ENCODE measurements at places on chromosomes 4 and X. TPM values are rescaled to one million over a fixed set of nuclear protein-coding genes. Genes with fewer than 3 reads are reported as not detected.
A peak's percentile ranks its signal among the peaks of the same experiment; 100 is the strongest.

- no peak for DNase-seq
Measured at GRCh38 chrX:38036466-38036865, 30.1 kb downstream of the SYTL5 start.

DNA sequence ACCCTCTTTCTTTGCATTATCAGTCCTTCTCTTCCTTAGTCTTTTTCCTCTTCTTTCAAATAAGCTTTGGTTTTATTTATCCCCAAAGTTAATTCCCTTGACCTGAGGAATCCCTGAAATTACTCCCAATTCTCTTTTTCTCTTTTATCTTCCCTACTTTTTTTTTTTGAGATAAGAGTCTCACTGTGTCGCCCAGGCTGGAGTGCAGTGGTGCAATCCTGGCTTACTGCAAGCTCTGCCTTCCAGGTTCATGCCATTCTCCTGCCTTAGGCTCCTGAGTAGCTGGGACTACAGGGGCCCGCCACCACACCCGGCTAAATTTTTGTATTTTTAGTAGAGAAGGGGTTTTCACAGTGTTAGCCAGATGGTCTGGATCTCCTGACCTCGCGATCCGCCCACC is 17.8 kb downstream of the CAMK2D start:
- no peak for DNase-seq

GRCh38 chr4:150582873-150583286 is 929 bp downstream of the MAB21L2 start:
- no peak for DNase-seq

- no peak for DNase-seq
Measured at GRCh38 chr4:32477518-32477917, 1757.3 kb downstream of the PCDH7 start.

- DNase-seq = no peak
Measured at GRCh38 chrX:17705211-17705610, 32.1 kb upstream of the SCML1 start.

- DNase-seq = no peak
Measured at GRCh38 chr4:158813113-158813512, 44.3 kb downstream of the FNIP2 start.

DNA sequence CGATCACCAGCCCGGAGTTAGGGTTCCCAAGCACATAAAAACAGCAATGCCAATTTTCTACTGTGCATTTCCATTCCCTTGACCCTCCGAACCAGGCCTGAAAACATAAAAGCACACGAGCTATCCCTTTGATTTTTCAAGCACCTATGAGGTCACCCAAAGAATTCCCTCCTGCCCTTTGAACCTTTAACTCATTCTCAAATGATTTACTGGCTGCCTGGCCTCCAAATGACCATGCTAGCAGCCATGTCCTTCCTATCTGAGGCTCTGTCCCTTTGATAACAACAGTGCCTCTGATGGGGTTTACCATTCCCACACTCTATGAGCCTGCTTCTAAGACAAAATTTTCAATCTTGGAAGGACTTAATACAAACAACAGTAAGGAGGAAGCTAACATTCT is 15.2 kb downstream of the SHROOM4 start:
- DNase-seq = no peak

GRCh38 chrX:133185938-133186337 is 32.2 kb downstream of the TFDP3 start:
- no peak for DNase-seq

DNA sequence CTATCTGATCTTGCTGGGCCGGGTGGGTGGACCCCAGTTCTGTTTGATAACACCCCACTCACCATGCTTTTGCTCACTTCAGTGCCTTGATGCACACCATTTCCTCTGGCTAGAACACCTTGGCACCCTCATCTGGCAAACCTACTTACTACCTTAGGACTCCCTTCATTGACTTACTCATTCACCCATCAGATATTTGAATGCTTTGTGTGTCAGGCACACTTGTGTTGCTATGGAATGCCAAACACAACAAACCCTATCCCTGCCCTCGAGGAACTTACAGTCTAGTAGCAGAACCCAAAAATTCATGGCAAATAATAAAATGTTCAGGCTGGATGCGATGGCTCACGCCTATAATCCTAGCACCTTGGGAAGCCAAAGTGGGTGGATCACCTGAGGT is 13.9 kb downstream of the CCNG2 start:
- no peak for DNase-seq

- DNase-seq = no peak
Measured at GRCh38 chrX:70313503-70313902, 23.6 kb downstream of the KIF4A start.

GRCh38 chrX:131985526-131986049 is 37.5 kb upstream of the STK26 start:
- DNase-seq = no peak

- DNase-seq = no peak
Measured at GRCh38 chr4:10643600-10644425, 40.8 kb downstream of the CLNK start.

GRCh38 chr4:165609653-165610052 is 230.8 kb downstream of the CPE start:
- no peak for DNase-seq

DNA sequence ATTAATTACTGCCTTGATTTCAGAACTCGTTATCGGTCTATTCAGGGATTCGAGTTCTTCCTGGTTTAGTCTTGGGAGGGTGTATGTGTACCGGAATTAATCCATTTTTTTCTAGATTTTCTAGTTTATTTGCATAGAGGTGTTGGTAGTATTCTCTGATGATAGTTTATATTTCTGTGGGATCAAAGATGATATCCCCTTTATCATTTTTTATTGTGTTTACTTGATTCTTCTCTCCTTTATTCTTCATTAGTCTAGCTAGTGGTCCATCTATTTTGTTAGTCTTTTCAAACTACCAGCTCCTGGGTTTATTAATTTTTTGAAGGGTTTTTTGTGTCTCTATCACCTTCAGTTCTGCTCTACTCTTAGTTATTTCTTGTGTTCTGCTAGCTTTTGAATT is 32.1 kb downstream of the CDX4 start:
- DNase-seq = no peak

DNA sequence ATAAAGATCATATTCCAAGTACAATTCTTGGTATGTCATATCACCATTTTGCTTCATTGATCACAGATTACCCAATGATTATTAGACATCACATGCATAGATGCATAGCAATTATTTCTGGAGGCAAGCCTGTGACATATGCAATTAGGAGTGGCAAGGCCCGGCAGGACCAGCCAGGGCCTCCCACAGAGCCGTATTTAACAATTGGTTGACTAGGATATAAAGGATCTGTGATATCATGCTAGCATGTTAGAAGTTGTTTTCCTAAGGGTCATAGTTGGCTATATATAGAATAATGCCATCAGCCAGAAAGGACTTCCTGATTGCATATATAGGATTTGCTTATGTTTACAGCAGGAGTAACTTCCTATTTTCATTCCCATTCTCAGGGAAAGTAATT is 103.5 kb upstream of the OTUD4 start:
- no peak for DNase-seq

GRCh38 chrX:53421772-53422085 is 725 bp downstream of the SMC1A start:
- no peak for DNase-seq

DNA sequence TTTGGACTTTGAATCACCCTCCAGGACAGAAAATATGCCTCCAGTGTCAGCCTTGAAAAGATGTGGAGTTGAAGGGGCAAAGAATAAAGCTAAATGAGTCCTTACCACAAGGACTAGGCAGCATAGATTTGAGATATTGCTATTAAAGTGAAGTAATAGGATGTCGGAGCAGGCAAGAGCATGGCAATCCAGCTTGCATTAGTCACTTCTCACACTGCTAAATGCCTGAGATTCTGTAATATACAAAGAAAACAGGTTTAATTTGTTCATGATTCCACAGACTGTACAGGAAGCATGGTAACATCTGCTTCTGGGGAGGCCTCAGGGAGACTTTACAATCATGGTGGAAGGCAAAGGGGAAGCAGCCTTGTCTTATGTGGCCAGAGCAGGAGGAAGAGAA is 109.8 kb upstream of the PCDH7 start:
- DNase-seq = no peak

- DNase-seq = no peak
Measured at GRCh38 chr4:177699365-177700213, 257.4 kb upstream of the AGA start.

- DNase-seq = no peak
Measured at GRCh38 chrX:51456246-51456645, 40.1 kb downstream of the NUDT11 start.

DNA sequence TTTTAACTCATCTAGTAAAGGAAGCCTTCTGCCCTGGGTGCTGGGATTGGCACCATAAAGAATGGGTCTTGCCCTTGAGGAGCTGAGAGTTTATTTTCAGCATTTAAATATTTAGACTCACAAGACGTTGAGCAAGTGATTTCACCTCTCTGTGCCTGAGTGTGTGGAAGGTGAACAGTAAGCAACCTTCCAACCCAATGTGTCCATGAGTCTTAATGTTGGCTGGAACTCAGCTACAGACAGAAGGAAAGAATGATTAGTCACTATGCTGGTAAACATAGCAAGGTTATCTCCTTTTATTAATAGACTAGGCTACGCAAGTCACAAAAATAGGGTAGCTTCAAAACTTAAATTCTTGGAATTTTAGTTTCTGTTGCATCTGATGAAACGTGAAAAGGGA is 277.4 kb upstream of the GATB start:
- DNase-seq = no peak

- DNase-seq = no peak
Measured at GRCh38 chrX:100208076-100208475, 202.0 kb downstream of the PCDH19 start.

GRCh38 chr4:96833831-96834230 is 993.9 kb downstream of the PDHA2 start:
- DNase-seq = no peak

GRCh38 chrX:39808471-39808917 is 289.3 kb downstream of the BCOR start:
- DNase-seq = no peak

GRCh38 chr4:83112231-83112630 is 2.3 kb downstream of the PLAC8 start:
- no peak for DNase-seq

DNA sequence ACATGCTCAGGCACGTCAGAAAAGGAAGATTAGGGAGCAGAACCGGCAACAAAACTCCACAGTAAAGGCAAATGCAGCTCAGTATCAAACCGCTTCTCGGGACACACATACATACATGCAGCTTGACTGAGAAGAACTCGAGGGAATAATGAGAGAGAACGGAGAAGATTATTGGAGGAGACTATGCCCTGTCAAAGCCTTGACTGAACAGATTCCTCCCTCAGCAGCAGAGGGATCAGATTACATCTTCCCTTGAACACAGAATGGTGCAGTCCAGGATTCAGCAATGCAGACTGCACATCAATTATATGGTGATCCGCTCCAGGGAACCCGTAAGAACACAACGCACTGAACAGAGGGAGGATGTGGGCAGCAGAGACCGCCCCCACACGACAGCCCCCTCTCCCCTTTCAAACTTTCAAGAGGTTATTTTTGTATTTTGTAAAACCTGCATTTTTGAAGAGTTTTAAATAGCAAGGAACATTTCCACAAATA is 183.2 kb downstream of the FBXW7 start:
- peak; percentile 97 for DNase-seq

DNA sequence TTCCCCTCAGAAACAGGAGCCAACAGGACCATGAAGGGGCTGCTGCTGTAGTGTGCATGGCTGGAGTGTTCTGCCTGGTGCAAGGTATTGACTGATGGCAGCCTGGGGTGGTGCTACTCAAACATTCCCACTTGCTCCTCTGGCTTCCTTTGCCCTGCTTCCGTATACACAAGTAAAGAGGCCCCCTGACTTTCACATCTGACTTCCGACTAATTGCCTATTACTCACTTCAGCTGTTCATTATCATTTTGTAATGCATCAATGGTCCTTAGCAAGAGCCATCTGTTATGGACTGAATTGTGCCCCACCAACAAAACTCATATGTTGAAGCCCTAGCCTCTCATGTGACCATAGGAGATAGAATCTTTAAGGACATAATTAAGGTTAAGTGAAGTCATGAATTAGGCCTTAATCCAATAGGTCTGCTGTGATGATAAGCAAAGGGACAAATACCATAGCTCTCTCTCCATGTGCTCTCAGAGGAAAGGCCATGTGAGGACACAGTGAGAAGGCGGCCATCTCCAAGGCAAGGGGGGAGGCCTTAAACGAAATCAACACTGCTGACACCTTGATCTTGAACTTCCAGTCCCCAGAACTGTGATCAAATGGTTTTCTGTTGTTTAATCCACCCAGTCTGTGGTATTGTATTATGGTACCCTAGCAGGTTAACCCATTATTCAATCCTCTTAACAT is 122.5 kb upstream of the CLNK start:
- no peak for DNase-seq

GRCh38 chr4:125155251-125155650 is 159.5 kb upstream of the FAT4 start:
- no peak for DNase-seq

GRCh38 chrX:40120838-40121580 is 23.3 kb upstream of the BCOR start:
- no peak for DNase-seq

The DCAF12L2 gene
- polyA plus RNA-seq = 11.0 TPM

The GRID2 gene
- polyA plus RNA-seq = 0.16 TPM

The SYTL5 gene
- 0.11 TPM for polyA plus RNA-seq

The DAPP1 gene
- 2.3 TPM for polyA plus RNA-seq

The UGT2B10 gene
- polyA plus RNA-seq = not detected

The ZCCHC18 gene
- polyA plus RNA-seq = 2.5 TPM

The RRH gene
- 0.28 TPM for polyA plus RNA-seq

All from forelimb muscle (tissue), 1 donor.